ENCODE measurements at places on chromosomes 2 and 18. TPM values are rescaled to one million over a fixed set of nuclear protein-coding genes. Genes with fewer than 3 reads are reported as not detected.

The TDRD15 gene
- total RNA-seq: not detected

The AGXT gene
- not detected for total RNA-seq

The AQP12A gene
- not detected for total RNA-seq

The C2orf72 gene
- total RNA-seq: 6.5 TPM

The CRYBA2 gene
- not detected for total RNA-seq

The ST6GAL2 gene
- 19.0 TPM for total RNA-seq

The ARHGEF4 gene
- total RNA-seq: 7.7 TPM

The SKA1 gene
- 12.2 TPM for total RNA-seq

The MOB4 gene
- 33.8 TPM for total RNA-seq

The IL1A gene
- total RNA-seq: 0.05 TPM

The OXER1 gene
- total RNA-seq: not detected

The MYL1 gene
- not detected for total RNA-seq

The ANKRD30BL gene
- not detected for total RNA-seq

The CFAP65 gene
- total RNA-seq: 0.15 TPM

The ALPI gene
- total RNA-seq: not detected

The SLC8A1 gene
- total RNA-seq: 0.71 TPM

The TCF23 gene
- total RNA-seq: not detected

The EIF4E2 gene
- total RNA-seq: 87.5 TPM

The PCARE gene
- total RNA-seq: not detected

The TRIB2 gene
- 0.19 TPM for total RNA-seq

The MARCHF4 gene
- 62.0 TPM for total RNA-seq

The IL36RN gene
- total RNA-seq: 0.13 TPM

The MEIS1 gene
- total RNA-seq: 1.5 TPM

The ADD2 gene
- total RNA-seq: 23.6 TPM

The SCN7A gene
- total RNA-seq: not detected

The EDAR gene
- not detected for total RNA-seq

The FOXD4L1 gene
- total RNA-seq: 0.31 TPM

The CD302 gene
- total RNA-seq: 2.8 TPM

The DTNA gene
- 0.17 TPM for total RNA-seq

The ATIC gene
- 222 TPM for total RNA-seq

The ABCG8 gene
- total RNA-seq: not detected

The GPR148 gene
- total RNA-seq: not detected

The FAM237A gene
- total RNA-seq: not detected

The GALNT5 gene
- total RNA-seq: 3.2 TPM

The BOLL gene
- not detected for total RNA-seq

The SAG gene
- total RNA-seq: not detected

The SERPINB4 gene
- 0.16 TPM for total RNA-seq
